ENCODE measurements at places on chromosomes 1 and 21.

- DNase-seq = no peak
Measured at GRCh38 chr1:113444857-113445256, 54.5 kb downstream of the MAGI3 start.

DNA sequence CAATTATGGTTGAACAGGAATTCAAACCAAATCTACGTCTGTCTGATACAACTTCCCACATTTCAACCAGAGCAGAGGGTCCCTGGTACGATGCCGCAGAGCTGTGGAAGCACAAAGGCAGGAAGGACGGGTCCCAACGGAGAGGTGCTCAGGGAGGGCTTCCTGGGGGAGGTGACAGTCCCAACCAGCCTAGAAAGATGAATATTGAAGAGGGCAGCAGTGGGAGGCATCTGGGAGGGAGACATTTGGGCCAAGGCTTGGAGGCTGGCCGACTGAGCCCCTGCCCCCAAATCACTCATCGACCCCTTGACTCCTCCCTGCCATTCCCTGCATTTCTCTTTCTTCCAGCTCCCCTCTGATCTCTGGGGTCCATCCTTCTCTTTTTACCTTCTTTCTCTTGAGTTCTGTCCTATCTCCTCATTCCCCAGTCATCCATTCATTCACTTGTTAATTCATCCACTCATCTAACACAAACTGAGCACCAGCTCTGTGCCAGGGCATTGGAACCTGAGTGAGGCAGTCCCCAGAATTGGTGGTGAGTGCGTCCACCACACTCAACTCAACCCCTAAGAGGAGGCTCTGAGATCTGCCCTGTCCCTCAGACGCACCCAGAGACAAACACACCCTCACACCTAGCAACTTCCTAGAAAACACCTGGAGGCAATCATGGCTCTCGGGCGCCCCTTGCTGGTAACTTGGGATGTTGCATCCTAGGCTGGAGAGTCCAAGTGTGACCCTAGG, 13.2 kb upstream of the CELA3B start:
- DNase-seq = peak; percentile 84

DNA sequence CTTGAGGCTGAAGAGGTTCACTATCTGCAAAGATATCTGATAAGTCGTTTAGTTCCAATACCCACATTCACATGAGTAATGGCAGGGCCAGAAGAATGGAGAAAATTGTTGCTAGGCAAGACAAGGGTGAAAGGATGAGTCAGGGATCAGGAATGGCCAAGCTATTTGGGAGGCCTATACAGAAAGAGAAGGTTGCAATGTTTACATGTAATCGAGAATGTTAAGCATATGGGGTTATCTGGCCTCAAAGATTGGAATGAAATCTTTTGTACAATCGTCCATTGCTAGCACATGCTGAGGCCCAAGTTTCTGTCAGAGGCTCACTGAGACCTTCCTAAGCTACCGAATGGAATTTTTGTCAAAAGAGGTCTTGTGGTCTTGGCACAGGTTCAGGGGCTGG, 299.9 kb upstream of the PLD5 start:
- DNase-seq = no peak

DNA sequence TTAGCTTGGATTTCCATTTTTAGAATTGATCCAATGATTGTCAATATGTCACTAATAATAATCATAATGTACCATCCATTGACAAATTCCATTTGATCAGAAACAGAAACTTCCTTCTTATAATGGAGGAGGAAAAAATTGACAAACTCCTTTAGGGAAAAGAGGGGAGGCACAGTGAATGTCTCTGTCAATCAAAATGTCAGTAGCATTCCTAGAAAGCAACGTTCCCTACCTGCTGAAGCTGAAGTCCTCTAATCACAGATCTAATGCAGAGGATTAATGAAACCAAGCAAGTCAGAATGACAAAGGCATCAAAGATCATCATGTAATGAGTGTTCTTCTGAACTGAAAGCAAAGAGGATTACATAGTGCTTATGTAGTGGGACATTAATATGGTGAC, 22.4 kb downstream of the MCOLN3 start:
- no peak for DNase-seq

Measured in stimulated activated CD4-positive, alpha-beta T cell treated with anti-CD3 and anti-CD28 coated beads, Interleukin-2, amount 100 ng/mL, for 48 hours (primary cell).